Ovary (tissue), 10 donors: ENCODE measurements at places on chromosomes 4 and X. TPM values are rescaled to one million over a fixed set of nuclear protein-coding genes. Genes with fewer than 3 reads are reported as not detected.

Gene RHOXF1
- total RNA-seq, result 1.5 TPM

Gene GUCY1A1
- total RNA-seq, result 7.8 TPM

DNA sequence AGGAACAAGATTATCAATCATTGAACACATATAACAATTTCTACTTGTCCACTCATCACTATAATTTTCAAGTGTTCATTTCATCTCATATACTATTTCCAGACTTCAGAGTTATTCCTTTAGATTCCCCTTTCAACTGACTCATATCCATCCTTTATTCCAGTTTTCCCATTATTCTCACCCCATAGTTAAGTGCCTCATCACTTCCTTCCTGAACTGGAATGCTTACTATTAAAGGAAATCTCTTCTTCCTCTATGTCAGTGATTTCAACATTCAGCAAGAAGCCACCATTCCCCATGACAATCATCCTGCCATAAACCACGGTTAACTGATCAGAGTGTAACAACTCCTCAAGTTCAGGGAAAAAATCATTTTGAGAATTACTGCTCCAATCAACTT is 198.9 kb downstream of the FBXO8 start:
- DNase-seq, result no peak

DNA sequence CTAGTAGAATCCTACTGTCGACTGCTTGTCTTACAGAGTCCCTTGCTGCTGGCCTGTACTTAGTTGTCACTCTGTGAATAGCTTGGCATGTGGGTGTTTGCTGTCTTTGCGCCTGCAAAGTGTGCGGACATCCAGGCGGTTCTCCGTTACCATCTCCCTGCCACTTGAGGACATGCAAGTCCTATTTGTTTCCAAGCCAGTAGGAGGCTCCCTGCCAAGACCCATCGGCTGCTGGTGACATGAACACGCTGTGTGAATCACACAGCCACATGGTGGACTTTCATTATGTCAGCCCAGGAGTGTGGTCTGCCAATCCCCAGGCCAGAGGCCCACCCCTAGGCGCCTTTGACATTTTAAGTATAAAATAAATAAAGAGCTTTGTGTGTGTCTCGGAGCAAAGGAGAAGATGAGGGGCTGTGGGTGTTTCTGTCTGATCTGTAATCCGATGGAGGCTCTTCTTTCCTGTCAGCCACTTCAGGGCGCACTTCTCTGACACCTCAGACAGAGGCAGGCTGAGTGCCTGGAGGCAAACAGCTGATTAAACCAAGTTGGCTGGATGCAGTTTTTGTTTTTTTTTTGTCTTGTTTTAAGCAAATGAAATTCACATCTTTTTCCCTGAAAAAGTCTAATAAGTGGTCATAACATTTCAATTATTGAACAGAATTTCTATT is 51.5 kb downstream of the ALPK1 start:
- DNase-seq, result no peak

- no peak for DNase-seq
Observed at GRCh38 chr4:20938204-20938603, 237.9 kb downstream of the PACRGL start.

GRCh38 chr4:8688908-8689445 is 96.4 kb downstream of the CPZ start:
- DNase-seq, result no peak

DNA sequence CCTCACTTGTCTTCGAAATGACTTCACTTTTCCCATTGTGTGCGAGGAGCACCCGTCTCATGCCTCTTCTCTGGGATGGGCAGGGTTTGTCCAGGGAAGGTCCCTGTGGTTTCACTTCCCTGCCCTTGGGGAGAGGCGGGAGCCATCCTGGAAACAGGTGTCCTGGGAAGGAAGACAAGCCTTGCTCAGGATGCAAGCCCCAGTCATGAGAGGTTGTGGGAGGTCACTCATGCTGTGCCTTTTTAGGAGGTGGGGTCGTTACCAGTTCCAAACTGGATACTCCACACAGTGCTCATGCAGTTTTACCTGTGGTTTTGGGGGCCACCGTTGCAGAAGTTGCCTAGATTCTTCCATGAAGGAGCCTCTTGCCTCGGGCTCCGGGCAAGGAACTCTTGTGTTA is 3.8 kb downstream of the RGS12 start:
- no peak for DNase-seq

- no peak for DNase-seq
Observed at GRCh38 chr4:97367878-97368277, 775.4 kb downstream of the STPG2 start.

DNA sequence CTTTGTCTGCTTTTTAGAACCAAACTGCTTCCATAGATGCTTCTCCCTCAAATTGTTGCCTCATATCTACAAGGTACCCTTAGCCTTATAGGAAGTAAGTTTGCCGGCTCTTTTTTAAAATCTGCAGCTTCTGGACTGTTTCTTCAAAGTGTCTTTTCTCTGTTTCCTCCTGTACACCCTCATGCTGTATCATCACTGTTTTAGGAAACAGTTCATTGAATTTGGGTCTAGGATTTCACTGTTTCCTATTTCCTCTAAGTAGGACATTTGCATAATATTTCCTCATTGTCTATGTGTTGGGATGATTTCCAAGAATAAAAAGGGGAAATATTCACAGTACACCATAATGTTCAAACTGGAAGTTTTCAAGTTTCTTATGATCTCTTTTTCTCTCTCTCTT is 43.0 kb downstream of the BANK1 start:
- no peak for DNase-seq

GRCh38 chrX:11269996-11270395 is 23.2 kb upstream of the AMELX start:
- no peak for DNase-seq
